ENCODE measurements at places on chromosomes 6 and 20.

DNA sequence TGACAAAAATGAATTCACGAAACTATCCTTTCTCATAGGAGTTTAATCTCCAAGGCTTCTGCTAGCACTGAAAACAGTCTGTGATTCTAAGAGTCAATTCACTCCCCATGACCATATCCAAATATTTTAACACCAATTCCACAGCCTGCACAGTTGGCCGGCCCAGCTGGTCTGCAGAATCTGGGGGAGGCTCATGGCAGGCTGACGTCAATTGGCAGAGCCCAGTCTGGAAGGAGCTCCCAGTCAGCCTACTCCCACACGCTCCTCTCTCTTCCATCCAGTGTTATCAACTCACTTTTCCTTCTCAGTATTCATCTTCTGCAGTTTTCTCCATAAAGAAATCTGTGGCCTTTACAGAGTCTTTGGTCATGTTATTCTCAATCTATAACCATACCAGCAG, 111.0 kb downstream of the TBXT start:
- peak; percentile 58 for DNase-seq

DNA sequence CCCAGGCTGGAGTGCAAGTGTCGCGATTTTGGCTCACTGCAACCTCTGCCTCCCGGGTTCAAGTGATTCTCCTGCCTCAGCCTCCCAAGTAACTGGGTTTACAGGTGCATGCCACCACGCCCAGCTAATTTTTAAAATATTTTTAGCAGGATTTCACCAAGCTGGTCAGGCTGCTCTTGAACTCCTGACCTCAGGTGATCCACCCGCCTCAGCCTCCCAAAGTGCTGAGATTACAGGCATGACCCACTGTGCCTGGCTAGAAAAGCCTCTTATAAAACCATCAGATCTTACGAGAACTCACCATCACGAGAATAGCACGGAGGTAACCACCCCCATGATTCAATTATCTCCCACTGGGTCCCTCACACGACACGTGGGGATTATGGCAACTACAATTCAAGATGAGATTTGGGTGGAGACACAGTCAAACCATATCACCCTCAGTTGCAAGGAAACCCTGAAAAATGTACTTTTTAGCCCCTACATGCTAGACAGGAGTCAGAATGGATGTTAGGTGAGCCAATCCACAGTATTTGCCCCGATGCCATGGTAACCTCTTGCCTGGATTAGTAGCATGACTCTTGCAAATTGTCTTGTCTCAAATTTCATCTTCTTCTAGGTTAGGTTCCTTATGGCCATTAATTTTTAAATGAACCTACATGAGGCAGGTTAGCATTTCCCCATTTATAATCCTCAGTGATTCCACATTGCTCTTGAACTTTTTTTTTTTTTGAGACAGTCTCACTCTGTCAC, 17.1 kb upstream of the SASH1 start:
- DNase-seq = no peak

GRCh38 chr20:63206878-63207277, 9.1 kb downstream of the YTHDF1 start:
- DNase-seq = no peak

GRCh38 chr20:57630061-57630460, 9.8 kb upstream of the ZBP1 start:
- DNase-seq = no peak

- no peak for DNase-seq
These were observed 31.3 kb upstream of the TRDN start for GRCh38 chr6:123668063-123668462.

- DNase-seq = no peak
These were observed 48.5 kb upstream of the OLIG3 start for GRCh38 chr6:137542713-137543112.

DNA sequence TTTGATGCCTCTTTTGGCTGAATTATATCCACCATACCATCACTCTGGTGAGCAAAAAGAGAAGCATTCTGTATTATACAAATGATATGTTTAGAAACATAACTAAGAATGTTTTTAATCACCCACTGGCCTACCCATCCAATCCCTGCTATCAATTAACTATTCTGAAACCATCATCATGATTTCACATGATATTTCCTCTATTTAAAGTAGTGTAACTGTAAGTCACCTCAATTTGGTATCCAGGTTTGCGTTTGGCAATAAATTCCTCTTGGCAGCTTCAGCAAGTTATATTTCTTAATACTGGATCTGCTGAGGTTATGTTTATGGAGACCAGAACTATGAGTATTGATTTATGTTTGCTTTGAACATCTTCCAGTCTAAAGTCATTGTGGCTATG, 332.1 kb downstream of the UTRN start:
- DNase-seq = no peak

DNA sequence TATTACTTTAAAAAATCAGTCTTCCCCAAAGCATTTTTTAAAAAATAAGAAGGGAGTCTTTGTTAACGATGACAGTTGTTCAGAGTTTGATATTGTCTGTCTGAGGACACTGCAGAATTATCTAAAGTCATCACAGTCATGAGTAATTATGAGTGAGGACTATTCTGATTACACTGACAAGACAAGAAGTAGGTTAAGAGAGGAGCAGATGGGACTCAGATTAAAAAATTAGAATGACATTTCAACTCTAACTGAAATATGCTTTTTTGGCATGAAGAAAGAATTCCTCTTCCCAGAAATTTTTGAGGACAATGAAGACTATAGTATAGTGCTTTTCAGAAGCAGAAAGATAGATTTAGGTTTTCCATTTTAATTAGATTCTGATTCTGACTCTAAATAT, 456.5 kb downstream of the EPHA7 start:
- DNase-seq = no peak

DNA sequence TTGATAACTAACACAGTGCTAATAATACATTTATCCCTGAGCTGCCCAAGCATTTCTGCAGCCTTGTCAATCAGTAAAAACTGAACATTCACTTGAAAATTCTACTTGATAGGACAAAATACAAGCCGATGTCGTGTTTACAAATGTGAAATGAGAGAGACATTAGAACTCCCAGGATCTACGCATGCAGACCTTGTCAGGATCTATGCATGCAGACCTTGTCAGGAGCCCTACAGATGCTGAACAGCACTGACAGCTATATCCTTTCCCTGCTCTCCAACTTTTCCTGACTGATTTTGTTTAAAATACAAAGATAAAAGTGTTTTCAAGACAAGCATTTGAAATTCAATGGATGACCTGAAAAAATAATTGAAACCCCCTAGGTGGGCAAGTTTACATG, 28.9 kb downstream of the INSM1 start:
- DNase-seq = no peak

DNA sequence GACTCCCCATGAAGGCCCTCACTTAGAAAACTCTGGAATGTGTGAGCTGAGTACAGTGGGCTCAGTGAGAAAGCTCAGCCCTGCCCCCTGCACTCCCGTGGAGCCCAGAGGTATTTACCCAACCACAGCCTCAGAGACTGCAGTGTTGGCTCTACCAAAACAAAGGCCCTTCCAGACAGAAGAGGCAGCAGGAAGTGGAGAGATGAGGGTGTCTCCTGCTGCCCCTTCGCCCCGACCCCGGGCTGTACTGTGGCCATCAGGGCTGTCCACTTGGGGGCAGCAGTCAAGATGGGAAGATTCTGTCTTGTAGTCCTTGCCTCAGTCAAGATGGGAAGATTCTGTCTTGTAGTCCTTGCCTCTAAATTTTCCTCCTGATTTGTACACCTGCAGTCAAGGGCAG, 341.3 kb downstream of the TAF4 start:
- no peak for DNase-seq

DNA sequence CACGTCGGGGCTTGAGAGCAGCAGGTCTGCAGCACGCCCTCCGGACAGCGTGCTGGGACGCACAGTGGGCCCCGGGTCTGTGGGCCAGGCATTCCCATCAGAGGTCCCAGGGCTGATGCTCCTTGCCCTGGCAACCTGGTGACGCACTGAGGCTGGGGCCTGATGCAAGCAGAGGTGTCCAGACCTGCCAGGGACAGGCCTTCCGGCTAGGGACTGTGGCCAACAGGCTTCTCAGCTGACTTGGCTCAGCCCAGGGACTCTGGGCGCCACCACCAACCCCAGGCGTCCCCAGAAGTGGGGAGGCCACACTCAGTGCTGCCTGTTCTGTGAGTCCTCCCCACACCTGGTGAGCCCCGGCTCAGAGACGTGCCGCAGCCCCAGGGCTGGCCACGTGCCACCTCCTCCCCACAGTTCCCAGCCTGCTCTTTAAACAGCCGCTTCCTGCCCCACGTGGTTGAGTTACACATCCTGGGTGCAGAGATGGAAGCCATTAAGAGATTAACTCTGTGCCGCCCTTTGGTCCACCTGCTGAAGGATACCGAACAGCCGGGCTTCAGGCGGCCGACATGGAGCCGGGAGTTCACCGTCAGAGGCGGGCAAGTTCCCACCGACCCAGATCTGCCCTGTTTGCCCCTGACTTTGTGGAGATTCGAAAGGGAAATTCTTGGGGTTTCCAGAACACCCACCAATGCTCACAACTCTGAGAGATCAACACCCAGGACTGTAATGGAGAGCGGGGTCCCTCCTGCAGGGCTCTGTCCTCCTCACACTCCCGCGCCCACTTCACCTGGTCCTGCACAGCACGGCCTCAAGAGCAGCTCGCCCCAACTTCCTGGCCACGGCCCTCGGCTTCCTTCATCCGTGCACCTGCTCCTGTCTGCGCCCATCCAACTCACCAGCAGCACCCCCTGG, 37.6 kb upstream of the ZBP1 start:
- peak; percentile 36 for DNase-seq

DNA sequence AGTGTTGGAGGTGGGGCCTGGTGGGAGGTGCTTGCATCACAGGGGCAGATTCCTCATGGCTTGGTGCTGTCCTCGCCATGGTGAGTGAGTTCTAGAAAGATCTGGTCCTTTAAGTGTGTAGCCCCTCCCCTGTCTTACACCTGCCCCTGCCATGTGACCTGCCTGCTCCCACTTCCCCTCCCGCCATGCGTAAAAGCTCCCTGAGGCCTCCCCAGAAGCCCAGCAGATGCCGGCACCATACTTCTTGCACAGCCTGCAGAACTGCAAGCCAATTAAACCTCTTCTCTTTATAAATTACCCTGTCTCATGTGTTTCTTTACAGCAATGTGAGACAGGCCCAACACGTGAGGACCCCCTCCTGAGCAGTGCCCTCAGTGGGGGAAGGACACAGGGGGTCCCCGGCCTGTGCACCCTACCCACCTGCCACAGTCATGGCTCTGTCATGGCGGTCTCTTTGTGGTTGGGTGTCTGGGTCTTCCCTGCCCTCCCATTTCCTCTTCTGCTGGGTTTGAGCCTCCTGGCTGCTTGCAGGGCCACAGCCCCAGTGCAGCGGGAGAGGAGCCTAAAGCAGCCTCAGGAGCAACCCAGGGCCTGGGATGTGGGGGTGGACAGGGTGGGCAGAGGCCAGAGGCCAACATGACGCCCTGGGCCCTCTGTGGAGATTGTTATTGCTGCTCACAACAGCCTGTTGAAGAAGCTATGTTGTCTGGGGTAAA, 87.2 kb upstream of the QKI start:
- peak; percentile 36 for DNase-seq

GRCh38 chr20:60732322-60732721, 519.7 kb upstream of the CDH4 start:
- DNase-seq = no peak

DNA sequence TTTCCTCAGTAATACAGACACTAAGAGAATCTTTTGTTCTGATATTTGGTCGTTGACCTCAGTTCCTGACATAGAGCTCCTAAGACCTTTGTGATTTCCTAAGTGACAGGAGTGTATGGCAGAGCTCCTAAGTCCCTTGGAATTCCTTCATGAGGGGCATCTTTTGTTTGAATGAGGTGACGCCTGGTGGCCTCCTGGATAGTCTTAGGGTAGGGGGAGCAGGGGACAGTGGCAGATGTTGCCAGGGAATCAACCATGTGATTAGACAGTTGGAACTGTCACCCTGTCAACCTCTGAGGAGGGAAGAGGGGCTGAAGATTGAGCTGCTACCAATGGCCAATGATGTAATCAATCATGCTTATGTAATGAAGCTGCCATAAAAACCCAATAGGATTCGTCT, 67.0 kb downstream of the DST start:
- DNase-seq = no peak

GRCh38 chr6:164148788-164149187, 734.3 kb downstream of the QKI start:
- no peak for DNase-seq

DNA sequence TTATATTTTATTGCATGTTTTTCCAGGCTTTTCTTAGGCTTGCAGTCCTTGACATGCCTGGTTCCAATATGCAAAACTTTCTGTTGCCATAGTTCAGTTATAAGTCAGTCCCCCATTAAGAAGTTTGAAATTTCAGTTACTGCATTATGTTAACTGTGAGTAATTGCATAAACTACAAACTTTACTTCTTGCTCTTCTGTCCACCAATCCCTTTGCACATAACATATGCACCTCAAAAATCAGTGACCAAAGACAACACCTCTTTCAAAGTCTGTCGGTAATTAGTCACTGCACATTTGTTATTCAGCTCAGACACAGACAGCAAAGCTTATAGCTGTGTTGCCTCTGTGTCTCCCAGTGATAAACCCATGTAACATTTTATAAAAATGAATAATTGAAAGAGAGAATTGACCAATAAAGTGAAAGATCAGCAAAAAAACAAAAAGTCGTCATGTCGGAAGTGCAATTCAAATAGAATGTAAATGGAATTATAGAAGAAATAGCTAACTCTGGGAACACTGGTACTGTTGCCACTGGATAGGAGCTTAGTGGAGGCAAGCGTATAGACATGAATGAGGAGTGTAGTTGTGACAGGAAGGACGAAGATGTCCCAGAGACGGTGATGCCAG, 50.3 kb upstream of the BTBD3 start:
- no peak for DNase-seq

DNA sequence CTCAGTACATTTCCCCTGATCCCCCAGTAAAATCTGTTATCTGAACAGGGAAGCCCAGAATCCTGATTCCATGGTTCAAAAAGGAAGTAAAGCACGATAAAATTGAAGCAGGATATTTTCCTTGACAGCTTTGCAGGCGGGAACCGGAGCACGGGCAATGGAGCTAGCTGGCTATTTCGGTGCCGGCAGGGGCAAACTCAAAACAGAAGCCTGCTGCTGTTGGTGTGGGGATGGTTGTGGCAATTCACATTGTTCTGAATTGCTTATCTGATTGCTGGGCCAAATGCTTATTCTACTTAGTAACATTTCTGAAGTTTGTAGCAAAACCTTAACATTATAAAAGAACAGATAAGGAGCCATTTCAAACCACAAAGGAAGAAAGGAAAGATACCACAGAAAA, 172.4 kb downstream of the MMS22L start:
- no peak for DNase-seq

GRCh38 chr6:52900536-52900935, 9.0 kb downstream of the GSTA3 start:
- no peak for DNase-seq

- DNase-seq = no peak
These were observed 3.7 kb upstream of the CST11 start for GRCh38 chr20:23456409-23456808.

- no peak for DNase-seq
These were observed 374.3 kb downstream of the LMBRD1 start for GRCh38 chr6:69422475-69422874.

DNA sequence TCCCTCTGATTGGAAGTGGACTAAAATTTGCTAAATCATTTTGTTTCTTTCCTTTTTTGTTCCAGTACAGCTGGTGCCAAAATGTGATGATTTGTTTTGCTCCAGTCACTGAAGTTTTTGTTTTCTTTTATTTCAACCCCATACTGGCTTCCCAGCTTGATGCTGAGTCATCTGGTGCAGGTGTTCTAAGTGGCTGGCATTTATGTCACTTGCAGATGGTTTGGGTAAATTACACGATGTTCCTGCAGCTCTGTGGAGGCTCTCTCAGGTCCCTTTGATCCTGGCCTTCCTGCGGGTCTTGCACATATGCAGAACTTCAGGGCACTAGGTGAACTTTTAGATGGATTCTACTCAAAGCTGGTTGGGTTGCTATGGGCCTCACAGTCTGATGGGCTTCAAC, 577.7 kb downstream of the HAO1 start:
- no peak for DNase-seq

Data from right forelimb (tissue), 1 donor.